D721Med (cell line): ENCODE measurements at places on chromosomes 12 and 14.

DNA sequence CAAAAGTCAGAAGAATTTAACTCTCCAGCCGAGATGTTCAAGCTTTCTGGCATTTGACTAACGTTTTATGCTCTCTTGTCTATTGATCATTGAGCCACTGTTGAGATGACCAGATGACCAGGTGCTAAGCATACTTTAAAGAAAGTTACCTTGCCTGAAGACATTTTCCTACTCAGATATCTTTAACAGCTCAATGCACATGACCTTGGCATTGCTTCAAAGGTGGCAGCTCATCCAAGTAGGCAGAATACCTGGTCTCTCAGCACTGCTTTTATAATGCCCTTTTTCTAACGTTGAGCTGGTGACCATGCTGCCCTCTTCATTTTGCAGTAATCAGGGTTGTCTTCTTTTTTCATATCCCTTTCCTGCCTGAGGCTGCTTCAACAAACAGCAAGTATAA lies 358.1 kb downstream of the RAD51B start:
- no peak for DNase-seq

GRCh38 chr14:65226824-65227604 lies 124.7 kb upstream of the MAX start:
- DNase-seq, result no peak

- no peak for DNase-seq
Measured at GRCh38 chr12:108082485-108082884, 46.6 kb upstream of the WSCD2 start.

GRCh38 chr12:82398879-82399278 lies 40.5 kb downstream of the METTL25 start:
- DNase-seq, result no peak

GRCh38 chr14:81127785-81128184 lies 93.0 kb downstream of the GTF2A1 start:
- DNase-seq, result no peak

DNA sequence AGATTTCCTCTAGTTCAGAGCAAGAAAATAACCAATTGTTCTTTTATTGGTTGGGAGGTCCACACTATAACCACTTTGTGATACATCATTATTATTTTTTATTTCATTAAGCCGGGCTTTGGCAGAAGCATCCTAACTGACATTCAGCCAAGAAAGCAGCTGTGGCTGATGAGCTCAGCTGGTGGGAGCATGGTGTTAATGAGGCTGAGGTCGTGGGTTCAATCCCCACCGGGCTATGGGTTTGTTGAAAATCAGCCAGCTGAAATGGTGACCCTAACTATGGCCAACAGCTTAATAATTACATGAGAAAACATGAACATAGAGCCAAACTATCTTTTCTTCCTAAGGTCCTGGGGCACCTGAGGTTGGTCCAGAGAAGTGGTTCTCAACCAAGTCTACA lies 378.2 kb downstream of the GLT1D1 start:
- DNase-seq, result no peak

GRCh38 chr12:48917857-48918537 lies 7.3 kb downstream of the FKBP11 start:
- DNase-seq, result no peak

- DNase-seq, result no peak
Measured at GRCh38 chr12:12646483-12647072, 34.9 kb downstream of the CREBL2 start.

DNA sequence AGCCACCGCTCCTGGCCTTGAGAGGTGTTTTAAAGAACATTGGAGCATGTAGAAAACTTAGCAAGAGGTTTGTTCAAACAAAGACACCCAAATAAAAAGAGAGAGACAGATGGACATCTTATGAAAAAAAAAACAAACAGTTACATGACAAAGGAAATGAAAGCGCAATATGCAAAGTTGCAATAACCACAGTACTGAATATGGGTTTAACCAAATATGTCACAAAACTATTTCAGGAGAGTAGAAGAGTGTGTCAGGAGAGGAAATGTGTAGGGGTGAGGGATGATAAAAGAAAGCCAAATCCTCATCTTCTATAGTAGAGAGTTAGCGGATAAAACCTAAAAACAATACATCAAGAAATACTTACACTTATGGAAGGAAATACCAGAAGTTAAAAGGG lies 98.4 kb downstream of the GTF2A1 start:
- DNase-seq, result no peak

DNA sequence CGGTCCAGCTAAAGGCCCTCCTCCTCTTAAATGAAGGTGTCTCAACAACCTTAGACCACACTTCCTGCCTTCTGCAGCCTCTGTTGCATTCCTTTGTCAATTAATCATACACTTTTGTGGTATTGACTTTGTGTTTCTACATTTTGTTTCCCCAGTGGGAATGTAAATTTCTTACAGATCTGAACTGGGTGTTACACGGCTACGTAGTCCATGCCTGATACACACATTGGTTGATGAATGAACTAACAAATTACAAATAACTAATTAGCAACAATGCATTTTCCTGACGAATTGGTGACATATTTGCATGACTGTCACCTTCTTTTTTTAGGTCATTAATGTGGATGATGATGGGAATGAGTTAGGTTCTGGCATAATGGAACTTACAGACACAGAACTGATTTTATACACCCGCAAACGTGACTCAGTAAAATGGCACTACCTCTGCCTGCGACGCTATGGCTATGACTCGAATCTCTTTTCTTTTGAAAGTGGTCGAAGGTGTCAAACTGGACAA lies 15.2 kb upstream of the CCT2 start:
- no peak for DNase-seq

DNA sequence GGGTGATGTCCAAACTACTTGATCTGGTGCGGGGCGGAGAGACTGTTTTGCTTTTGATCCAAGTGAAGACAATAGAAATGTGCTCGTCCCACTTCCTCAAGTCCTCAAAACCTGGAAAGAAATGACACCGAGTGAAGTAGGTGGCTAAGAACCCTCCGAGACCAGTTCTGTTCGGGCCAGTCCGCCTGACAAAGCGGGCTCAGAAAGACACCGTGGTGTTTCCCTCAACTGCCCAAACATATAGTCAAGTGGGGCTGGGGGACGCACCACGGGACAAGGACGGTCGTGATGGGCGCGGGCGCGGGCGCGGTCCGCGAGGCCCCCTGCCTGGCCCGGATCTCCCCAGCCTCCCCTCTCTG lies 1.6 kb downstream of the PHLDA1 start:
- DNase-seq, result no peak

DNA sequence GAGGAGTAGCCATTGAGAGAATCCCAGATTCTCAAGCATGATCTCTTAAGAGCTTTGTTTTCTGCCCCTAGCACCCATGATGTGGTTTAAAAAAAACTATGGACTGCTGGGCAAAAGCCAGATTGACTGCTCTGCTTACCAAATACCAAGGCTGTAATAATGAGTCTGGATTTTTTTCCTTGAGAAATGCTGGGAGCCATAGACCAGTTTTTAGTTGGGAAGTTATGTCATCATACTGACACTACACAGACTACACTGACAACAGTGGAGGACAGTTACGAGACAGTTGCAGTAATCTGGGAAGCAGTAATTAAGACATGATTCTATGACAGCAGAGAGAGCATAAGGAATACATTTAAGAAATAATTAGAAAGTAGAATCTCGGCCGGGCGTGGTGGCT lies 35.8 kb downstream of the SPATA7 start:
- DNase-seq, result no peak

- no peak for DNase-seq
Measured at GRCh38 chr12:46535907-46536306, 163.3 kb upstream of the SLC38A2 start.

DNA sequence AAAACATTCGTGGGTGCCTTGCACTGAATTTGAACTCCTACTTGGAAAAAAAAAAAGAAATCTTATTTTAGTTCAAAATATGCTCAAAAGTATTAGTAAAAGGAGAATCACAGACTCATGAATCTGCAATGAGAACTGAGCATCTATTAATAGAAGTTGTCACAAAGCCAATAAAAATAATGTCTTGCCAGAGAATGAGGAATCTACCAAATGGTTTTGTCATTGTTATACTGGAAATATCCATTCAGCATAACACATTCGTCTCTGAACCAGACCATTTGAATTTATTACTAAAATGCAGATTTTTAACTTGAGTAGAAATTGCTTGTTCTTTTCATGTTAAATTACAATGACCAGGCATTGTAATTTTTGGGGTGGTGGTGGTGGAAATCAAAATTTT lies 11.6 kb upstream of the PTPRB start:
- no peak for DNase-seq
